ENCODE measurements at places on chromosomes 7 and 10.

DNA sequence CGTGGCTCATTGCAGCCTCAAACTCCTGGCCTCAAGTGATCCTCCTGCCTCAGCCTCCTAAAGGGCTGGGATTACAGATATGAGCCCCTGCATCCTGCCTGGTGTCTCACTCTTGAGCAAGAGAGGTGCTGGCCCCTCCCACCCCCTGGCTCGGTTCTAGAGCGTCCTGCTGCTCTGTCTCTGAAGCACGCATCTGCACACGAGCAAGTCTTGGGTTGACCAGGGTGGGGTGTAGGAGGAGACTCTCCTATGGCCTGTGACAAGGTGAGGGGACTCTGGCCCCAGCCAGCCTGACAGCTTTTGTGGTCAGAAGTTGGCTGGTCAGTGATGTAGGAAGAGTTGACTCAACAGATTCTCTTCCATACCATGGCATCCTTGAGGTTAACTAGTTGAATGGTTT, 110.7 kb upstream of the CARD11 start:
- no peak for DNase-seq

DNA sequence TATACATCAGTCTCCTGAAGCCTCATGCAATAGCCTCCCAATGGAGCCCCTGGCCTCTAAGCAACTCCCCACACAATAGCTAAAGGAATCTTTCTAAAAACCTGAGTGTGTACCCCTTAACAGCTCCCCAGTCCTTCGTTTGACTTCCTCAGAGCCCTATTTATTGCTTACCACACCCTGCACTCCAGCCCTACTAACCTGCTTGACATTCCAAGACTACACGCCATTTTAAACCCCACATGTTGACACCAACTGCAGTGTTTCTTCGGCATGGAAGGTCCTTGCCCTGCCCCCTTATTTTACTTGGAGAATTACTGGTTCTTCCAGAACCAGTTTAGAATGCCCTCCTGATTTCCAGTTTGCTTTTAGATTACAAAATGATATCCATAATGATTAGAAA, 10.8 kb downstream of the SRPK2 start:
- no peak for DNase-seq

DNA sequence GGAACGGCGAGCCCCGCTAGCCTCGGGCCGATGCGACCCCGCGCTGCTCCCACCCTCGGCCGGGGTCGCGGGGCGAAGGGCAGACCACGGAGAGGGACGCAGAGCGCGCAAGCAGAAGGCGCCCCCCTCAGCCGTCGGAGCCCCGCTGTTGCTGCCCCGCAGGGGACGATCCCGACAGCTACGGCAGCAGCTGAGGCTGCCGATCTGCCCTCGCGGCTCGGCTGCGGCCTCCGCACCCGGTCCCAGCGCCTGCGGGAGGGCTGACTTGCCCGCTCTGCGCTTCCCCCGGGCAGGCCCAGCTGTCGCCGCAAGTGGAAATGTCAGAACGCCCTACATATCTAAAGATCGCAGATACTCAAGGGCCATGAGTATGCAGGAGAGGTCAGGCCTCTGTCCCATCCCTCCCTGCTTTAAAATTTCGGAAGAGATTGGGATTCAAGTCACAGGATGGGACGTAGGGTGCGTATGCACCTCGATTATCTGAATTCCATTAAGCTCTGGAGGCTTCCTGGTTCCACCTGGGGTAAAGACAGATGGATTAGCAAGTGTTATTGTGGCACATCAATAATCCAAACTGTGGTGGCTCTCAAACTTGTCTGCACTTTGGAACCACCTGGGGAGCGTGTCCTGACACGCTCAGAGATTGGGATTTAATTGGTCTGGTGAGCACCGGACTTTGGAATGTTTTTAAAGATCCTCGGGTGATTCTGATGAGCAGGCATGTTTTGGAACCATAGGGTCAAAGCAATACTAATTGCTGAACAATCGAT, at the start of gene CRPPA:
Gene CRPPA (minus strand): TSS at position 206 of the 770 bp plus-strand sequence. CDS start 216 bp downstream, outside the sequence.
- peak; percentile 17 for DNase-seq

- DNase-seq, result no peak
These were observed 10.1 kb downstream of the CPSF4 start for GRCh38 chr7:99448855-99449254.

DNA sequence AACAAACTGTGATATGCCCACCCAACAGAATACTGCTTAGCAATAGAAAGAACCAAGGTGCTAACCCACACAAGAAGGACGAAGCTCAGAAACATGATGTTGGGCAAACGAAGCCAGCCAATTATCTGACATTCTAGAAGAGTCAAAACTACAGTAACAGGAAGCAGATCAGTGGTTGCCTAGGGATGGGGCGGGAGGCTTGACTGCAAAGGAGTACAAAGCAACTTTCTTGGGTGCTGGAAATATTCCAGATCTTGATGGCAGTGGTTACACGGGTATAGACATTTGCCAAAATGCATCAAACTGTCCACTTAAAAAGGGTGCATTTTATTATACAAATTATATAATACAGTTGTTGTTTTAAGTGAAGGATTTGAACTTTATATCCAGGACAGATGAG, 41.1 kb upstream of the RET start:
- DNase-seq, result no peak

DNA sequence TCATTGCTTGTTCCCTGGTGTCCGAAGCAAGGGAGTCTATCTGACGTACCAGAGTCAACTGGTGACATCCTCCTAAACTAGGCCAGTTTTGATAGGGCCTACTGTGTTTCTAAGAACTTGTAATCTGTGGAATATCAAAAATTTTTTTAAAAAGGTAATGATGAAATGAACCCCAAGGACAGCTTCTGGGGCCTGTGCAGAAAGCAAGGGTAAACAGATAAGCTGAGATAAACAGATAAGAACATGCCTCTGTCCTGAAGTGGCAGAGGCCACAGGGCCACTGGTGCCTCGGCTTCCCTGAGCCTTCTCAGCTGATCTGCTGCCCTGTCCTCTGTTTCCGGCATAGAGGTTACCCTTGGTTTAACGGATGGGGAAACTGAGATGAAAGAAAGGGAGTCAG, 8.8 kb downstream of the GRK5 start:
- no peak for DNase-seq

DNA sequence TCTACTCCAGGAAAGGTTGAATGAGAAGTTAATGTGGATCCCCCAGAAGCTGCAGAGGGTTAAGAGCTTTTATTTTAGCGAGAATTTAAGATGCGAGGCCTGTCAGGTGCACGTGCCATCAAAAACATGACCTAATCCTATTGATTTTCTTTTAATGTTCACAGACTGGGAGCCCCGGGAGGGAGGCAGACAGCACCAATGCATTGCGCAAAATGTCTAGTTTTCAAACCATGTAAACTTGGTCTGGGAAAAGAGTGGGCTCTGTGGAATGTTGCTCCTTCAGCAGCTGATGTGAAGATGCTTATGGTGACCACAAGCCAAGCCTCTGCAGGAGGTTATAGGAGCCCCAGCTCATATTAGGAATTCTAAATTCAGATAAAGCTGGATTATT, 172.0 kb upstream of the ITGB1 start:
- DNase-seq, result no peak

- DNase-seq, result no peak
These were observed 12.7 kb downstream of the CCDC136 start for GRCh38 chr7:128804484-128804883.

DNA sequence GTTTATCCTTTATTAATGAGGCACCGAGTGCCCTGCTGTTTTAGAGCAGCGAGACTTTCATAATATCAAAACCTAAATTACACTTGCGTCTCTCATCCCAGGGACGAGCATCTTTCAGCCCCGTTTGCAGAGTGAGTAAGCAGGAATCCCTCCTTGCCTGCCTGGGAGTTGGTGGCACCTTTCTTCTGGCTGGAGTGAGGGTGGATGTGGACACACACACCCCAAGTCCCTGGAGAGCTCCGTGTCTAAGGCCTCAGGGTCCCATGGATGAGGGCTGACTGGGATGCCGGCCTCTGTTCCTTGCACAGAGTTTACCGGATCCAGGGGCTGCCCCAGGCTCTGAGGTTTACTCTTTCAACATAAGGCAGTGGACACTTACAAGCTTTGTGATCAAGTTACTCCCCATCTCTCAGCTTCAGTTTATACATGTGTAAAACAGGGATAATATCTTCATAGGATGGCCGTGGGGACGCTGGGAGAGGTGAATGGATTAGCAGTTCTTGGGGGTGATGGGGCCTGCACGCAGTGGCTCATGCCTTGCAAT, 24.5 kb downstream of the POLL start:
- DNase-seq, result no peak

GRCh38 chr10:86594535-86594934, 59.8 kb upstream of the OPN4 start:
- no peak for DNase-seq

GRCh38 chr10:28505359-28505959, 27.5 kb upstream of the WAC start:
- DNase-seq, result no peak

DNA sequence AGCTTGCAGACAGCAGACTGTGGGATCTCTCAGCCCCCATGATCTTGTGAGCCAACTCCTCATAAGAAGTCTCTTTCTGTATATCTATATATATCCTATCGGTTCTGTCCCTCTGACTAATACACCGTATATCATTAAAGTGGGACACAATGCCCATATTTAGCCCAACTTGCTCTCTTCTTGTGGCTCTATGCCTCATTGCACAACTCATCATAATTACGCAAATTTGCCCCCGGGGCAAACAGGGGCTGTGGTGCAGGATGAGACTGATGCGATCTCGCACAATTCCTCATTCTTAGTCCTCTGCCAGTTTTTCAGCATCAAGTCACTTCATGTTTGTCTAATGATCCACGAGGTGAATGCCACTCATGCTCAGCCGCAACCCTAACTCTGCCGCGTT, 183.2 kb downstream of the PRPF18 start:
- no peak for DNase-seq

Data from activated T-helper 1 cell treated with Interleukin-2 at 50 U/mL for 16 hours (primary cell).